Activated naive CD8-positive, alpha-beta T cell treated with anti-CD3 and anti-CD28 coated beads, Interleukin-2, amount 10 ng/mL, durations not matched to agents 7 days and 5 days (primary cell): ENCODE measurements at places on chromosomes 7 and 10. TPM values are rescaled to one million over a fixed set of nuclear protein-coding genes. Genes with fewer than 3 reads are reported as not detected.

DNA sequence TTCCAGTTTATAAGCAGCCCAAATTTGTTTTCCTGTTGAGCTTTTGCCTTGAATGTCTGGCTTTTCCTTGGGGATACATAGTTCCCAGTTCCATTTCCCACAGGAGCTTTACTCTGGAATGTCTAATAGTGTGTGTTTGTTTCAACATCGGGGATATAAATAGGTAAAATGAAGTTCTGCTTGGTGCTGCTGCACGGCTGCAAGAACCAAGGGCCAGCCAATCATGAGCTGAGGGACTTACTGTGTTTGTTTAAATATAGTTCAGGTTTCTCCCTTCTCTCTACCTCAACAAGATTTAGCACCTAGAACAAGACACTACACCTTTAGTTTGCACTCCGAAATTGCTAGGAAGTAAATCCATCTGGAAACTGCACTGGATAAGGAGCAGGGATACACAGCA lies 43.9 kb downstream of the GRM8 start:
- peaks cover 4% of the 10 kb centered on the region for H3K27me3 ChIP-seq
- no peak overlapping the region for H3K4me3 ChIP-seq
- no peak overlapping the region for H3K27ac ChIP-seq

DNA sequence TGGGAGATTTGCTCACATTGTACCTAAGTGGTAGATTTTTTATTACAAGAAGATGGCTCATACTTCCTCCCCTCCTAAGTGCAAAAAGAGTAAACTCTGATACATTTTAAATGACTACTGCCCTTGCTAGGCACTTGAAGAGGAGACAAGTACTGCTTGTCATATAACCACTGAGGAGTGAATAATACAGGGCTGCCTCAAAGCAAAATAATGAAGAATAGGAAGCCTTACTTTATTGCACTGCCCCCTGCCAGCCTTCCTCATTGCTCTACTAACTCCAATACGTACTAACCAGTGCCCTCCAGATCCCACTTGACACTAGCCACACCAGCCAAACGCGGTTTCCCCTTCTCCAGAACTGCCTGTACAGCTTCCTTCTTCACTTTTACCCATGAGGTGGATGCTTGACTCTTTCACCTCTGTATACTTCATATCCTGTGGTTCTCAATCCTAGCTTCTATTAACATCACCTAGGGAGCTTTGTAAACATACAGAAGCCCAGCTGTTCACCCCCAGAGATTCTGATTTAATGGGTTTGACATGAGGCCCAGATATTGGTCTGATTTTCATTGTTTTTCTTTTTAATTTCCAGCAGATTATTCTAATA lies 11.7 kb upstream of the MTERF1 start:
- H3K27ac ChIP-seq = no peak overlapping the region
- no peak overlapping the region for H3K4me3 ChIP-seq
- peaks cover 20% of the 10 kb centered on the region for H3K27me3 ChIP-seq

- H3K27me3 ChIP-seq = peaks cover 10% of the 10 kb centered on the region
- H3K4me3 ChIP-seq = no peak overlapping the region
- DNase-seq = no peak
Observed at GRCh38 chr7:43569424-43569823, 13.5 kb upstream of the STK17A start.

PDAP1 gene
- total RNA-seq = 87.1 TPM

DNA sequence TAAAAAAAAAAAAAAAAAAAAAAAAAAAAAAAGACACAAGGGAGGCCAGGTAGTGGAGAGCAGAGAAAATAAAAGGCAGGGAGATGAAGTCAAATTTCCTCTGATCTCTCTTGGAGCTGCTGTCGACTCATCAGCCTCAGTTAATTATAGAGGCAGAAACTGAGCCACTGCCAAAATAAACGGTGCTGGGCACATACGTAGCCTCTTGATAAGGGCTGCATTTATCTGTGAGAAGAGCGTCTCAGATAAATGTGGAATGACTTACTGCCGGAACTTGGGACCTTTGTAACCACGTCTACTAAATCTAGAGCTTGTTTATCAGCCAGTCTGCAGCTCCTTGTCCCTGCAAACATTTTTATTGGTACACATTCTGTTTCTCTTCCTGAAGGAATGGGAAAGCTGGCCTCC lies 162.3 kb downstream of the BAMBI start:
- H3K4me1 ChIP-seq = no peaks in the 10 kb centered on the region
- H3K27me3 ChIP-seq = peaks cover 8% of the 10 kb centered on the region
- H3K36me3 ChIP-seq = no peaks in the 10 kb centered on the region
- no peak overlapping the region for H3K4me3 ChIP-seq
- H3K27ac ChIP-seq = no peak overlapping the region
- DNase-seq = no peak

ST8SIA6 gene
- total RNA-seq = 0.34 TPM

AS3MT gene
- 1.1 TPM for total RNA-seq

GRCh38 chr7:26958834-26959233 lies 94.4 kb upstream of the SKAP2 start:
- H3K4me1 ChIP-seq = no peaks in the 10 kb centered on the region
- no peaks in the 10 kb centered on the region for H3K36me3 ChIP-seq
- no peak overlapping the region for H3K27ac ChIP-seq
- DNase-seq = no peak
- H3K4me3 ChIP-seq = no peak overlapping the region

HTR5A gene
- not detected for total RNA-seq

CD36 gene
- 6.8 TPM for total RNA-seq

GRCh38 chr7:151662251-151662826 lies 142.6 kb upstream of the RHEB start:
- peaks cover 3% of the 10 kb centered on the region for H3K36me3 ChIP-seq
- DNase-seq = no peak
- no peaks in the 10 kb centered on the region for H3K27me3 ChIP-seq
- H3K27ac ChIP-seq = no peak overlapping the region
- no peaks in the 10 kb centered on the region for H3K4me1 ChIP-seq

NPTX2 gene
- total RNA-seq = not detected

DNA sequence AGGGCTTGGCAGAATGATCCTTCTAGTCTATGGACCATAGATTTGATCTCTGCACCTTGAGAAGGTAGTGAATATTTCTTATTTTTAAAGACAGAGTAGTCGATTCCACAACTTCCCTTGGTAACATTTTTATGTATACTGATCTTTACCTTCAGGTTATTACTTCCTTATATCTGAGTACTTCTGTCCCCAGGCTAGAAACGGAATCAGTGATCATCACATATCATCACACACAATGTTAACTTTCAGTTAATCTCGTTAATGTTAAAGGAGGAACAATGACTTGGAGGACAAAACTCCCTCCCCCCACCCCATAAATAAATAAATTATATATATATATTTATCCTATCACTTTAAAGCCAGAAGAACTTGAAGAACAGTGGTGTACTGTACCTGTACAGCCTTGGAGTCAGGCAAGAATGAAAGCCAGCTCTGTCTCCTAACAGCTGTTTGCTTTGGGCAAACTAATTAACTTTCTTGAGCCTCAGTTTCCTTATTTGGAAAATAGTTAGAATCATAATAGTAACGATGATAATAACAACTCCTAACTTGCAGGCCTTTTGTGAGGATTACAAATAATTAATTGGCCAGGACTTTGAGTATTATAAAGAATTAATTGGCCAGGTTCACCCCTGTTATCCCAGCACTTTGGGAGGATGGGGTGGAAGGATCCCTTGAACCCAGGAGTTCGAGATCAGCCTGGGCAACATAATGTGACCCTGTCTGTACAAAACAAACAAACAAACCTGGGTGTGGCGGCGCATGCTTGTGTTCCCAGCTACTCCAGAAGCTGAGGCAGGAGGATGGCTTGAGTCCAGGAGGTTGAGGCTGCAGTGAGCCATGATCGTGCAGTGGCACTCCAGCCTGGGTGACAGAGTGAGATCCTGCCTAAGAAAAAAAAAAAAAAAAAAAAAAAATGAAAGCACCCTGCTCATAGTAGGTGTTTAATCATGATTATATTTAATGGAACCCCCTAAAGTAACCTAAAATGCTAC lies 63.5 kb downstream of the SAMD9 start:
- H3K27me3 ChIP-seq = peaks cover 23% of the 10 kb centered on the region
- peak overlapping the region; percentile 18 for H3K27ac ChIP-seq
- no peak for DNase-seq
- H3K36me3 ChIP-seq = no peaks in the 10 kb centered on the region
- H3K4me3 ChIP-seq = peak overlapping the region; percentile 35
- H3K4me1 ChIP-seq = peaks cover 12% of the 10 kb centered on the region

BMS1 gene
- 16.4 TPM for total RNA-seq

DNA sequence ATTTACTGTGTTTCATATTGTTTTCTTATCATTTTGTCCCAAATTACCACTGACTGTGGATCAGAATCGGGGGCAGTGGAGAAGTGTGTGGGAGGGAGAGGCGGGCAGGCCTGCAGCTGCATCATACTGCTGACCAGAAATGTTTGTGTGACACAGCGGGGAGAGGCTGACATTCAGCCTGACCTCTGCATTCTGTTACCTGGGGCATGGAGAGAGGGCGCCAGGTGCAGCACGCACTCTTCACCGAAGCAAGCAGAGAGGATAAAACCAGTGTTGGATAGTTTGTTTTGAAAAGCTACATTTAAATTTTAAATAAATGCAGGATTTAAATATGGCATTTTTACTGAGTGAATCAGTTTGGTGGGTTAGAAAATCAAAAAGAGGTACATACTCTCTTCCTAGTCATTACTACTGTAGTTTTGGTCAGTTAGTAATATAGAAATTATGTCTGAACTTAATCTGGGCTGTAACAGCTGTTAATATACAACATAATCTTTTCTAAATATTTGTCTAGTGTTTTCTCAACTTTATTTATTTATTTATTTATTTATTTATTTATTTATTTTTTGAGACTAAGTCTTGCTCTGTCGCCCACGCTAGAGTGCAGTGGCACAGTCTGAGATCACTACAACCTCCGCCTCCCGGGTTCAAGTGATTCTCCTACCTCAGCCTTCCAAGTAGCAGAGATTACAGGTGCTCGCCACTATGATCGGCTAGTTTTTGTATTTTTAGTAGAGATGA lies 8.8 kb upstream of the STMP1 start:
- H3K4me1 ChIP-seq = peaks cover 2% of the 10 kb centered on the region
- no peak overlapping the region for H3K27ac ChIP-seq
- DNase-seq = no peak
- peaks cover 6% of the 10 kb centered on the region for H3K36me3 ChIP-seq
- H3K27me3 ChIP-seq = no peaks in the 10 kb centered on the region
- no peak overlapping the region for H3K4me3 ChIP-seq

GRCh38 chr10:7445474-7446185 lies 34.8 kb upstream of the SFMBT2 start:
- no peak overlapping the region for H3K27ac ChIP-seq
- H3K27me3 ChIP-seq = no peaks in the 10 kb centered on the region
- DNase-seq = no peak
- peaks cover 5% of the 10 kb centered on the region for H3K4me1 ChIP-seq
- no peak overlapping the region for H3K4me3 ChIP-seq
- peaks cover 8% of the 10 kb centered on the region for H3K36me3 ChIP-seq

- DNase-seq = no peak
- no peaks in the 10 kb centered on the region for H3K4me1 ChIP-seq
- H3K4me3 ChIP-seq = no peak overlapping the region
- no peak overlapping the region for H3K27ac ChIP-seq
Observed at GRCh38 chr10:85794553-85794952, 572.0 kb downstream of the GRID1 start.

- no peaks in the 10 kb centered on the region for H3K27me3 ChIP-seq
- no peak for DNase-seq
- H3K36me3 ChIP-seq = no peaks in the 10 kb centered on the region
- H3K27ac ChIP-seq = no peak overlapping the region
- H3K4me3 ChIP-seq = no peak overlapping the region
Observed at GRCh38 chr10:123640016-123640535, 26.1 kb upstream of the GPR26 start.

LLCFC1 gene
- total RNA-seq = not detected

CTTNBP2 gene
- total RNA-seq = not detected

ZNF727 gene
- total RNA-seq = 0.17 TPM

SPRN gene
- total RNA-seq = not detected

DNA sequence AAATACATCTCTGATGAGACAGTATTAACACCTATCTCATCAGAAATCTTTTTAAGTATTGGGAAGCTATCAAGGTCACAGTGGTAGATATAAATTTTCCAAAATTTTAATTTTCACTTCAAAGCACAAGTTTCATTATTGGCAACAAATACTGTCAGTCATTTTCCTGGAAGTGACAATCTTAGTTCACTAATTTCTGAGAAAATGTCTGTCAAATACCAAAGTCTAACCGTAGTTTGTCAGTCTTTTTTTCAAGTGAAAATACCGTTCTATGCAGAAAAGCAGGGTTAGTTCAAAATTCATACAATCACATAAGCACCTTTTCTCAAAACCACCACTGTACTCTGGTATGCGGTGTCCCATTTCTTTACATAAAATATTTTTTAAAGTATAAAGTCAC lies 40.4 kb downstream of the CACUL1 start:
- no peak for DNase-seq
- H3K4me1 ChIP-seq = peaks cover 6% of the 10 kb centered on the region
- peaks cover 9% of the 10 kb centered on the region for H3K36me3 ChIP-seq
- no peaks in the 10 kb centered on the region for H3K27me3 ChIP-seq
- H3K4me3 ChIP-seq = no peak overlapping the region

DNA sequence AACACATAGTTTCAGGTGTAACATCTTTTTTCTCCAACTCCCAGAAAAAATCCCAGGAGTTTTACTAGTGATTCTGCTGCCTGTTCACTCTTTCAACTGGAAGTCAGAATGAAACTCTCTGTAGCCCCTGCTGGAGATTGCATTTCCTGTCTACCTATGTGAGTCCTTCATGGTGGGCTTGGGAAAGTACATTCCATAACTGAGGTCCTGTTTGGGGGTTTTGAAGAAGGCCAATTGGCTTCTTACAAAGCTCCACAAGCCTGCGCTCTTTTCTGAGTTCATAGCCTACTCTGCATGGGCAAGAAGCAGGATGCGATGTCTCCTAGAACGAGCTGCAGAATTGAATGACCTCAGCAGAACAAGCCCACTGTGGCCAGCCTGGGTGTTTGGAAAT lies 86.7 kb downstream of the LYZL2 start:
- H3K27ac ChIP-seq = no peak overlapping the region
- H3K4me1 ChIP-seq = peaks cover 9% of the 10 kb centered on the region
- H3K36me3 ChIP-seq = no peaks in the 10 kb centered on the region
- no peak for DNase-seq
- H3K4me3 ChIP-seq = no peak overlapping the region

GRCh38 chr7:4753598-4754432 lies 21.6 kb upstream of the AP5Z1 start:
- peaks cover 2% of the 10 kb centered on the region for H3K36me3 ChIP-seq
- H3K27me3 ChIP-seq = no peaks in the 10 kb centered on the region
- no peak overlapping the region for H3K4me3 ChIP-seq
- no peak overlapping the region for H3K27ac ChIP-seq
- DNase-seq = peak; percentile 91
- peaks cover 6% of the 10 kb centered on the region for H3K4me1 ChIP-seq

DNA sequence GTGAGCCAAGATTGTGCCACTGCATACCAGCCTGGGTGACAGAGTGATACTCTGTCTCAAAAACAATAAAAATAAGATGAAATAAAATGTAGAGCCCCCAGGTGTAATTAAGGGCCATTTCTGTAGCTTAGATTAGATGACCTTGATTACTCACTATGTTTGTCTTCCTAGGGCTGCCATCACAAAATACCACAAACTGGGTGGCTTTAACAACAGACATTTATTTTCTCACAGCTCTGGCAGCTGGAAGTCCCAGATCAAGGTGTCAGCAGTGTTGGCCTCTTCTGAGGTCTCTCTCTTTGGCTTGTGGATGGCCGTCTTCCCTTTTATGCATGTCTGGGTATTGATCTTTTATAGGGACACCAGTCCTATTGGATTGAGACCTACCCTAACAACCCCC lies 6.1 kb downstream of the PTER start:
- peaks cover 27% of the 10 kb centered on the region for H3K4me1 ChIP-seq
- no peak overlapping the region for H3K27ac ChIP-seq
- H3K4me3 ChIP-seq = no peak overlapping the region
- no peaks in the 10 kb centered on the region for H3K27me3 ChIP-seq
- DNase-seq = no peak
- peaks cover 34% of the 10 kb centered on the region for H3K36me3 ChIP-seq

C7orf57 gene
- 0.40 TPM for total RNA-seq

RNLS gene
- total RNA-seq = 3.5 TPM
